ENCODE measurements at places on chromosomes 13 and 19. TPM values are rescaled to one million over a fixed set of nuclear protein-coding genes. Genes with fewer than 3 reads are reported as not detected.

The SIGLECL1 gene
- total RNA-seq = not detected

The SLC6A16 gene
- 0.39 TPM for total RNA-seq

The ZNF626 gene
- not detected for total RNA-seq

The PALM3 gene
- total RNA-seq = not detected

GRCh38 chr13:29733147-29733611 lies 117.2 kb downstream of the UBL3 start:
- no peak for DNase-seq

- DNase-seq = no peak
Observed at GRCh38 chr19:42288881-42289555, 12.9 kb upstream of the PRR19 start.

DNA sequence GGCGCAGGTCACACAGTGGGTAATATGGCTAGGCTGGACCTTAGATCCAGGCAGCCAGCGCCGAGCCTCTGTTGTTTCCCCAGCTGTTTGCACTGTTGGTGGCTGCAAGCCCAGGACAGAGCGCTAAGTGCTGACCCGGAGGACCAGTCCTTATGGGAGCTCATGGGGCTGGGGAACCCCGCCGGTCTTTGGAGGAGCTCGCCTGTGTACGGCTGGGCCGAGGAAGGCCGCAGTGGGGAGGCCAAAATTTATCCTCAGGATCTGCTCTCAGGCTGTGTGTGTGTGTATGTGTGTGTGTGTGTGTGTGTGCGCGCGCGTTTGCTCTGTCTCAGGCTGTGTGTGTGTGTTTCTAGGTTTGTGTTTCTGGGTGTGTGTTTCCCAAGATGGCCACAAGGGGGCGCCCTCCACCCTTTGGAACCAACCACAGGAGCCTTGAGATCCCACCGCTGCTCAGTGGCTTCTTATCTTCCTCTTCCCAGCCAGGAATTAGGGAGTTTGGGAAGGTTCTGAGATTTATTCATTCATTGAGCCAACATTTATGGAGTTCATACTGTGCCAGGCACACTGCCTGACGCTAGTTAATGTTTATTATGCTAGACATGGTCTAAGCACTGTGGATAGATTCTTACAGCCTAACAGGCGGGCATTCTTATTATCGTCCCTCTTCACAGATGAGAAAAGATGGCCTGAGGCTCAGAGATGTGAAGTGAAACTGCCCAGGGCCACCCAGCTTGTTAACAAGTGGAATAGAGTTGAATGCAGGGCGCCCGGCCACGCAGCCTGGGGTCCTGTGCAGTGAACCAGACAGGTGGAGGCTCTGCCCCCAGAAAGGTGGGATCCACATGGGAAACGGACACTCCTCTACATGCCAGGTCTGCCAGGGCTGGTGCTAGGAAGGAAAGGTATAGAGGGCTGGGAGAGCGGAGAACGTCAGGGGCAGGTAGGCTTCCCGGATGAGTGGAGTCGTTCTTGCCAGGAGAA lies 13.0 kb downstream of the PGLYRP1 start:
- peak; percentile 74 for DNase-seq

DNA sequence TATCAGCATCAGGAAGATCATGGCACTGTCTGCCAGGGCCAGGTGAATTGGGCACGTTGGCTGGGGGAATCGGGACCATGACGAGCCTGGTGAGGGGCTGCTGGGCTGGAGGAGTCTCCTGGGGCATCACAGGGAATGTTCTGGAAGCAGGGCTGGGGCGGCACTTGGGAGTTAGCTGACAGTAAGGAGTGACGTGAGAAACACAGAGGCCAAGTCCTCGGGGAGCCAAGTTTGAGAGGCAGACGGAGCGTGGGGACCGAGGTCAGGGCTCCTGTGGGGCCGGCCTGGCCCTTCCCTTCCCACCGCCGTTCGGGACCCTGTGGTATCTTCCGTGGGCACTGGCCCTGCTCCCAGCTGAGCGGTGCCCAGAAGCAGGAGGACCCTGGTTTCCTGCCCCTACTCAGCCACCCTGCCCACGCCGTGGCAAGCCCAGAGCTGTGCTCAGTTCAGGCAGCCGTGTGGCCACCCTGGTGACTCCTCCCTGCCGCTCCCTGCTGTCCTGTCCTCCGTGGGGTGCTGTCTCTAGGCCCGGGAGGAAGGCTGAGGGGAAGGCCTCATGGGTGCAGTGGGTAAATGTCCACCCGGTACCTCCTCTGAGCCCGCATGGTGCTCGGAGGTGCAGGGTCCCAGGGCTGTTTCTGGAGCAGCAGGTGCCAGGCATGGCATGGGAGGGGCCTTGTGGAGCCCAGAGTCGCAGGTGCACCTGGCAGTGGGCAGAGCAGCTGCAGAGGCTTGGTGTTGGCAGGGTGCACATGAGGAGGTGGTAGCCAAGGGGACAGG lies 25.2 kb downstream of the CRTC1 start:
- no peak for DNase-seq

- DNase-seq = no peak
Observed at GRCh38 chr13:36362914-36363313, 16.7 kb upstream of the SPART start.

GRCh38 chr19:27777242-27777641 lies 1435.7 kb downstream of the UQCRFS1 start:
- no peak for DNase-seq

Data from MCF 10A (cell line).